ENCODE measurements at places on chromosomes 6 and 20. TPM values are rescaled to one million over a fixed set of nuclear protein-coding genes. Genes with fewer than 3 reads are reported as not detected.

Gene MUC21
- total RNA-seq = not detected

Gene FKBP1C
- total RNA-seq = 0.55 TPM

DNA sequence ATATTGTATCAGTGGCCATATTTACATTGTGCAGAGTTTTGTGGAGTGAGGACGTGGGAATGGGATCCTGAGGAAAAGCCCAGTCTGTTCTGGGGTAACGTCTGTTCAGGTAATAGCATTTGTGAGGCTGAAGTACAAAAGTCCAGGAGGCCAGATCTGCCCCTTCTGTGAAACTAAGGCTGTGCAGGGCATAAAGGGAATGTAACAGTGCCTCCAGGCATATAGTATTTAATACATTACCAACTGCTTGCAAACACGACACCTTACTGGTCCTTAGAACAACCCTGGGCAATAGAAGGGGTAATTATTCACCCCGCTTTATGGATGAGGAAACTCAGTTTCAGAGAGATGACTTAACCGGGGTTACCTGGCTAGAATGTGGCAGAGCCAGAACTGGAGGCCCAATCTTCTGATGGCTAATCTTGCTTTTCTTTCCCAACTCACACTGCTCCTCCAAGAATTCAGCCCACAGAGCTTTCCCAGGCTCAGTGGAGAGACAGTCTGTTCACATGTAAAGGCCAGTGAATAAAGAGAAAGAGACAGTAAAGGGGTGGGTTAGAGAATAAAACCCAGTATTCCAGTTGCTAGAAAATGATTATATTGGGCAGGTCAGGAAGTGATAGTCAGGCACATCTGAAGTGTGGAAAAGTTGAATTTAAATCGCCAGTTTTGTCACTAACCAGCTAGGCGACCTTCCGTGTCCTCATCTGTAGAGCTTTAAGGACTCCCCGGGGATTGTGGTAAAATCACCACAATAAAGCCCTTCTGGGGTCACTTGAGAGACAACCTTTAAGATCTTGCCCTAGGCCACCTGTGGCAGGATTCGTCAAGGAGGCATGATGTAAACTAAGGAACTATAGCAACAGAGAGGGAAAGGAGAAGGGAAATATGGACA, 280.7 kb upstream of the CITED2 start:
- no peak for DNase-seq

GRCh38 chr6:82251942-82252341, 4.4 kb upstream of the IBTK start:
- DNase-seq = no peak

Gene PDYN
- not detected for total RNA-seq

GRCh38 chr6:127118298-127119101, at the start of gene RSPO3:
TSS of gene RSPO3 (plus strand) at chr6:127118671. CDS start at chr6:127119193, 522 bp downstream.
- DNase-seq = peak; percentile 20

Gene CLDN20
- total RNA-seq = not detected

GRCh38 chr6:13302751-13303667, 25.3 kb downstream of the TBC1D7 start:
- peak; percentile 59 for DNase-seq

- DNase-seq = no peak
Measured at GRCh38 chr20:59939052-59939878, 840 bp downstream of the PPP1R3D start.

Gene SYCP2L
- total RNA-seq = not detected

- DNase-seq = no peak
Measured at GRCh38 chr6:15796844-15797243, 134.0 kb upstream of the DTNBP1 start.

DNA sequence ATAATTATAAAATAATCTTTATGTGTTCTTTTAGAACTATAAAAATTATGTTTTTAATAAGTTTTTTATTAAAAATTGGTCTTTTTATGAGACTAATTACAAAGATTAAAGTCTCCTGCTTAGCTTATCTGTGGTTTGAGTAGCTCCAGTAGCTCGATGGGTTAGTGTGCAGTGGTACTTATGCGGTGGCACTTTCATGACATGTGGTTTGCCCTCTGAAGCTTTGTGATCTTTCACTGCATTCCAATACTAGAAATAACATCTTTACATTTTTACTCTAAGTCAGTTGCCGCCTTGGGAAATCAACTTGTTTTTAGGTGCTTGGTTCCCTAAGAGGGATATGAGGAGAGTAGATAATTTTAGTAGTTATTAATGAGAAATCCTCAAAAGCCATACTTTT, 699.5 kb upstream of the FLRT3 start:
- no peak for DNase-seq

Gene BTNL2
- not detected for total RNA-seq
